Activated CD4-positive, alpha-beta T cell treated with anti-CD3 and anti-CD28 coated beads, Interleukin-10, Interleukin-2, amounts not matched to agents 100 ng/mL and 50 ng/mL, durations not matched to agents 16 hours and 8 hours (primary cell): ENCODE measurements at places on chromosomes 3 and 15.

DNA sequence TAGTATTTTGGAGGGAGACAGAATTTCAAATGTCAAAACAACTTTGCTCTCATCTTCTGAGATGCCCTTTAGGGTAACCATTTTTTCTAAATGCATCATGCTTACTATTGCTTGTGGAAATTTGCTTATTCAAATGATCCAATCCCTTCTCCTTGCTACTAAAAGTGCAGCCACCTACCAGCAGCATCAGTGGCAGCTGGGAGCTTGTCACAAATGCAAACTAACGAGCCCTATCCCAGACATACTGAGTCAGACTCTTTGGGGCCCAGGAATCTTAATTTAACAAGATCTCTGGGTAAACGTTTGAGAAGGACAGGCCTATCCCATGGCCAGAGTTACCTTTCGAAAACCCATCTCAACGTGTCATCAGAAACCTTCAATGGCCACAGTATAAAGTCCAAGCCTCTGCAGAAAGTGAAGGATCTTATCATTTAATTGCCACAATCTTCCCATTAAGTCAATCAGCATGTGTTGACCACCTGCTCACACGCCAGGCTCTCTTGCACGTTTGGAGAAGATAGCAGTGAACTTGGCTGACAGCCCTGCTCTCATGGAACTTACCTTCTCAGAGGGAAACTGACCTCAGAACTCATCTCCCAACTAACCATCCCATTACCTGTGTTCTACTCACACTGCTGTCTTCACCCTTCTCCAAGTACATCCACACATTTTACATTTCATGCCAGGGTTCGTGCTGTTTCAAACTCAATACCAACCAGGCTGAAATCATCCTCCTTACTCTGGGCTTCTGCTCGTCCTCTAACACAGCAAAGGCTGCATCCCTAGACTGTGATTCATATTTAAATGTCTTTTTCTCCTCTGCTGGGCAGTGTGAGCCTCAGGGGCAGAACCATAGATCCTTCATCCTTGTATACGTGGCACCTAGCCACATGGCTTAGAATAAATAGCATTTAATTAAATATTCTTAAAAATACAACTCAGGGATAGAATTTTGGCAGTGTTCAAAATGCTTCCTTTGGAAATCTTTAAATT is 24.8 kb upstream of the VGLL4 start:
- no peak for DNase-seq

GRCh38 chr3:105504440-105504951 is 137.8 kb downstream of the ALCAM start:
- no peak for DNase-seq

- no peak for DNase-seq
These were observed 399.6 kb downstream of the PTPRG start for GRCh38 chr3:61960976-61961375.

DNA sequence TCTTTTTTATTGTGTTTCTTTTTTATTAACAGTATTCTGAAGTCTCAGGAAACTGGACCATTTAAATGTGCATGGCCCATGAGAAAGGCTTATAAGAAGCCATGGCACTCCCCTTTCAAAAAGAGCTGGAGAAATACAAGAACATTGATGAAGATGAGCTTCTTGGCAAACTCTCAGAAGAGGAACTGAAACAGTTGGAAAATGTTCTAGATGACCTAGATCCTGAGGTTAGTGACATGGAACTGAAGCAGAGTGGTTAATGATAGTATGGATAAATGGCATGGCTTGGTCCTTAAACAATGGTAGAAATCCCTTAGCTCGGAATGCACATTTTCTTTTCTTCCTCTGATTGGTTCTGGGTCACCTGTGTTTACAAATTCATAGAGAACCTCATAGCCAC is 14.9 kb downstream of the TMOD2 start:
- DNase-seq = no peak

DNA sequence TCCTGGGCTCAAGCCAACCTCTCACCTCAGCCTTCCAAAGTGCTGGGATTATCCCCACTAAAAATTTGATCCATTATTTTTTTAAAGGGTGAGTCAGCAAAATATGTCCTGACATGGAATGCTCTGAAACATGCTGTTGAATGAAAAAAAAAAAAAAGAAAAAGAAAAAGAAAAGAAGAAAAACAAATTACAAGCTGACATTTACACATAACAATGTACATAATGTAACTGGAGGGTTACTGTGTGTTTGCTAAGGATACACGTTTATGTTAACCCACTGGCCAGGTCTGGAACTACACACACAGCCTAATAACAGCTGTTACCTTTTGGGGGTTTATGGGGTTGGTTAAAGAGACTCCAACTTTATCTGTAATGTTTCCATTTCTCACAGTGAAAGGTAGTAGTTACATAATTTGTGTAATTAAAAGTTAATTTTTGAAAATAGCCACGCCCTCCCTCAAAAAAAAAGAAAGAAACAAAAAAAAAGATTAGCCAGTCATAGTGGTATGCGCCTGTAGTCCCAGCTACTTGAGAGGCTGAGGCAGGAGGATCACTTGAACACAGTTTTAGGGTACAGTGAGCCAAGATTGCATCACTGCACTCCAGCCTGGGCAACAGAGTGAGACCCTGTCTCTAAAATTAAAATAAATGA is 3.1 kb upstream of the MESP2 start:
- DNase-seq = no peak

GRCh38 chr3:22977650-22978289 is 225.4 kb upstream of the UBE2E2 start:
- no peak for DNase-seq

DNA sequence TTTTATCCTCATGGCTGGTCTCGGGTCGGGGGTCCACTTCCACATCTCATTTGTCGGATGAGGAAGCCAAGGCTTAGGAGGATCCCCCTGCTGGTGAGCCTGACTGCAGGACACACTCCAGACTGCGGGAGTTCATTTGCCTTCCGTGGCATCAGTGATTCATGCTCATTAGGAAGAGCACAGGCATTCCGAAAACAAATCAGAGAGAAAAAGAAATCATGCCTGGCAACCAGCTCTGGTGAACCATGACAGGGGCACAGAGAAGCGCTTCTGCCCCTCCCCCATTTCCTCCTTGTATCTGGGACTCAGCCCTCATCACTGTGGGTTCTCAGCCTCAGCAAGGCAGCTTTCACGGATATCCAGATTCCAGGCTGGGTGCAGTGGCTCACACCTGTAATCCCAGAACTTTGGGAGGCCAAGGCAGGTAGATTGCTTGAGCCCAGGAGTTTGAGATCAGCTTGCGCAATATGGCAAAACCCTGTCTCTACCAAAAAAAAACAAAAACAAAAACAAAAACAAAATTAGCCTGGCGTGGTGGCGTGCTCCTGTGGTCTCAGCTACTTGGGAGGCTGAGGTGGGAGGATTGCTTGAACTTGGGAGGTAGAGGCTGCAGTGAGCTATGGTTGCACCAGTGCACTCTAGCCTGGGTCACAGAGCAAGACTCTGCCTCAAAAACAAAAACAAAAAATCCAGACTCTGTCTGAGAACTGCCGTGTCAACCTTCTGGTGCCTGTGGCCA is 28.4 kb downstream of the IRAK2 start:
- peak; percentile 84 for DNase-seq

- no peak for DNase-seq
These were observed 142.8 kb downstream of the OCA2 start for GRCh38 chr15:27956285-27956684.

DNA sequence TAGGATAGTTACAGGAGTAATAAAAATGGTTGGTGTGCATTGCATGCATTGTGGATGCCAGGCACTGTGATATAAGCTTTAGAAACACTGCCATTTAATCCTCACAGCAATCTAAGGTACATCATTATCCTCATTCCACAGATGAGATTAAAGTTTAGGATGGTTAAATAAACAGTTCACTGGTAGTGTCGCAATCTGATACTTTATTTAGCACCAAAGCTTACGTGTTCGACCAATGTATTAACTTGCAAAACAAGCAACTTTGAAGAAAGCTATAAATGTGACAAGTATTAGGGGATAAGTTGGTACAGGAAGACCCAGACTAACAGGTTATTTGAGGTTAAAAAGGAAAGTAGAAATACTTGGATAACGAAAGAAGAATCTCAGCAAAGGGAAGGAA is 150.5 kb upstream of the ZNF385D start:
- DNase-seq = no peak

GRCh38 chr3:136752422-136753325 is 496 bp upstream of the STAG1 start:
- peak; percentile 99 for DNase-seq

DNA sequence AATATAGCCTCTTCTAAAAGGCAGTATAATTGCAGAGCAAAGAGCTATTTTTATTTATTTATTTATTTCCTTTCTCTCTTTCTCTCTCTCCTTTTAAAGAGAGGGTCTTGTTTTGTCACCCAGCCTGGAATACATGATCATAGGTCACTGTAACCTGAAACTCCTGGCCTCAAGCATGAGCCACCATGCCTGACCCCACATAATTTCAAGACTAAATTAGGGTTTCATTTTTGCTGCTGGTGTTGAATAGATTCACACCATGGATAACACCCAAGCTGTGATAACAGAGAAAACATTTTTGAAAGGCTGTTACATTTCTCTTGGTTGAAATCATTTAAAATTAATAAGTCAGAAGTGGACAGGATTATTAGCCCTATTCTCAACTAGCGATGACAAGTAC is 131.6 kb downstream of the LEKR1 start:
- DNase-seq = no peak

- DNase-seq = peak; percentile 45
These were observed 3.5 kb downstream of the PFN2 start for GRCh38 chr3:149967086-149967685.

- DNase-seq = no peak
These were observed 201.0 kb upstream of the WNT5A start for GRCh38 chr3:55688154-55688553.

DNA sequence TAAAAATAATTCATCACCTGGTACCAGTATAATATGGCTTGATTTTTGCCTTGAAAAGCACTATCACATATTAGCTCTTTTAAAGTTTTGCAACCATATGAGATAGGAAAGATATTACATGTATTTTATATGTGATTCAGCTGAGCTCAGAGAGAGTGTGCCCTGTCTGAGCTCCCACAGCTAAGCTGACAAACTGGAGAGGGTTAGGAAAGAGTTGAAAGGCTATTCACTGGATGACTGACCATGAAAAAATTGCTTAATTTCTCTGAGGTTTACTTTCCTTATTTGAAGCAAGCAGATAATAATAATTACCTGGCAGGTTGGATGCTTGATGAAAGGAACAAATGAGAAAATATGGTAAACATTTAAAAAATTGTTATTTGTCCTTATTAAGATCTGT is 97.4 kb upstream of the CCDC80 start:
- DNase-seq = no peak

GRCh38 chr3:128487813-128488635 is 5.0 kb downstream of the GATA2 start:
- peak; percentile 37 for DNase-seq

GRCh38 chr3:177679568-177680471 is 482.5 kb upstream of the TBL1XR1 start:
- peak; percentile 84 for DNase-seq

DNA sequence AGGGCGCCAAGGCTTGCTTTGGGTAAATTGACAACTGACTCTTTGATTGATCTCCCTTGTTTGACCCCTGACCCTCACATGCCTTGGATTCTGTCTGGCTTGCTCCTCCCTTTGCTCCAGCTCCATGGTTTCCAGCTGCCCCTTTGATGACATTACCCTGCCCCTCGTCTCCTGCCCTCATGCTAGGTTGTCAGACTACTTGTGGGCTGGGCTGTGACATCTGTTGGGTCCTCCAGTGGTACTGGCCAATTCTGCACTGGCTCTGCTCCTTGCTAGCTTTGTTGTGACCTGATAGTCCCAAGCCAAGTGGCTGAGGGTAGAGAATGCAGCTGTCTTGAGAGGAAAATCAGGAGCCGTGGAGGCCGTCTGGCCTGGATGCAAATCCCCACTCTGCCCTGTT is 6.2 kb downstream of the THSD4 start:
- no peak for DNase-seq

GRCh38 chr15:101004500-101004899 is 85.3 kb downstream of the LRRK1 start:
- DNase-seq = no peak

DNA sequence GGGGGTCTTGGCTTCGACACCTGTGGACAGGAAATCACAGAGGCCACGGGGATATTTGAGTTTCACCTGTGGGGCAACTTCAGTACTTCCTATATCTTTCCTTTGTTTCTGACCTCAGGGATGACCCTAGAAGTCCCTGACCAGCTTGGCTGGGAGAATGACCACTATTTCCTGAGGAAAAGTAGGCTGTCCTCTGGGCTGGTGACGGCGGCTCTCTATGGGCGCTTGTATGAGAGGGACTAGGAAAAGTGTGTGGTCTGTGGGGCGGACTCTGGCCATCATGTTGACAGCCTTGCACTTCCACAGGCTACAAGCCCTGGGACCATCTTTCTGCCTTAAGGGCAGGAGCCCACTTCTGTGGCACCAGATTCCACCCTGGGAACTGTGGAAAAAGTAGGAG is 43.7 kb downstream of the BTD start:
- no peak for DNase-seq

- no peak for DNase-seq
These were observed 407.1 kb downstream of the LSAMP start for GRCh38 chr3:116037954-116038911.

- no peak for DNase-seq
These were observed 466.3 kb downstream of the ERC2 start for GRCh38 chr3:56001991-56002390.

- DNase-seq = no peak
These were observed 46.7 kb upstream of the PROK2 start for GRCh38 chr3:71831599-71831998.

GRCh38 chr3:53293867-53294266 is 38.0 kb upstream of the TKT start:
- no peak for DNase-seq

DNA sequence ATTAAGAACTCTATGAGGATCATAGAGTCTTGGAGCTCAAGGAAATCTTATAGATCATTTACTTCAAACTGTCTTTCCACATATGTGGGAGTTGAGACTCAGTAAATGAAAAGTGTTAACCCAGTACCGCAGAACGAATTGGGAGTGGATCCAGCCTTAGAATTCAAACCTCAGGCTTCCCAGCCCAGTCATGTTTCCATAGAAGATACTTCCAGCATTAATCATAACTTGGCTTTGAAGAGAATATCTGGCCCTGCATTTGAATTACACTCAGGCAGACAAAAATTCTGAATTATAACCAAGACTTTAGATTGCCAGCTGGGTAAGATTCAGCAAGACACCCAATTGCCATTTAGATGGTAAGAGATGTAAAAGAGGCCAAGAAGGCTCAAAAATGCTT is 972.0 kb downstream of the TUSC7 start:
- no peak for DNase-seq

GRCh38 chr3:25489858-25490593 is 62.0 kb downstream of the RARB start:
- DNase-seq = no peak

DNA sequence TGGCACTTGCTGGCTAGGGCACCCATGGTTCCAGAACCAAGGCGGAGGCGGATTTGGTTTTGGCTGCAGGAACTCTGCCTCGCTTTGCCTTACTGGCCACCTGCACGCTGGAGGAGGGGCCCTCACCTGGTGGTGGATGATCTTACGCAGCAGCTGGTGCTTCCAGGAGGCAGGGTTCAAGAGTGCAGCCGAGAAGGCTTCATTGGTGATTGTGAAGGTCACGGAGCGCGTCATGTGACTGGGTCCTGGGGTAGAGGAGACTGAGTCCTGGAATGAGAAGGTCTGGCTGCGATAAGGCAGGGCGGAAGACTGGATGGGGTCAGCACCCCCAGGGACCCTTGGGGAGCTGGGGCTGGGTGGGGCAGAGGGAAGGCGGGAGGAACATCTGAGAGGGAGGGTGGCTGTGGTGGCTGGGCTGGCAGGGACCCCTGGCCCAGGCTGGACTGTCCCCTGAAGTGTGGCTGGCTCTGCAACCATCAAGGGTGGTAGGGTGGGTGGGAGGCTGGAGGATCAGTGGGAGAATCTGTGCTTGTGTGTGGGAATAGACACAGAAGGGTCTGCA is 25.8 kb upstream of the GOLGA6C start:
- DNase-seq = no peak
